ENCODE measurements at places on chromosomes 4 and X. TPM values are rescaled to one million over a fixed set of nuclear protein-coding genes. Genes with fewer than 3 reads are reported as not detected.

Gene MAGED4
- total RNA-seq = 0.28 TPM

Gene GLRA3
- total RNA-seq = not detected

Gene DCX
- total RNA-seq = not detected

Gene NSUN7
- 0.14 TPM for total RNA-seq

Gene CYTL1
- not detected for total RNA-seq

Gene ADH1C
- total RNA-seq = not detected

Gene FHDC1
- total RNA-seq = not detected

Gene CHRDL1
- not detected for total RNA-seq

Gene MRFAP1L1
- 27.0 TPM for total RNA-seq

DNA sequence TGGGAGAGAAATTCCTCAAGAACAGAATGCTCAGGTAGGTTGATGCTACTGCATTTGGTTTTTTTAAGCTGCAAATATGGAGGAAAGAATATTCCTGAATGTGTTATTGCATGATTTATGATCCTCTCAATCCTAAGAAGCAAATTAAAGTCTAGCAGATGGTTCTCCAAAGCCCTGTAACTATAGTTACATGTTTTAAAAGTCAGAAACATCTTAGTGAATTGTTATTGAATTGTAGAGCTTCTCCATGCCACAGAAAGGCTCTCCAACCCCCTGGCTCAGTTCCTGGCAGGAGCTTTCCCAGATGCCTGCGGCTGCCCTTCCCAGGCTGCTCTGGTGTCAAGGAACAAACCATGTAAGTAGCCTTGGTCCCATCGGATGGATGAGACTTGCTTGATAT is 227.8 kb upstream of the GATB start:
- DNase-seq = no peak

- DNase-seq = no peak
Observed at GRCh38 chrX:10158279-10159144, 1.7 kb downstream of the CLCN4 start.

DNA sequence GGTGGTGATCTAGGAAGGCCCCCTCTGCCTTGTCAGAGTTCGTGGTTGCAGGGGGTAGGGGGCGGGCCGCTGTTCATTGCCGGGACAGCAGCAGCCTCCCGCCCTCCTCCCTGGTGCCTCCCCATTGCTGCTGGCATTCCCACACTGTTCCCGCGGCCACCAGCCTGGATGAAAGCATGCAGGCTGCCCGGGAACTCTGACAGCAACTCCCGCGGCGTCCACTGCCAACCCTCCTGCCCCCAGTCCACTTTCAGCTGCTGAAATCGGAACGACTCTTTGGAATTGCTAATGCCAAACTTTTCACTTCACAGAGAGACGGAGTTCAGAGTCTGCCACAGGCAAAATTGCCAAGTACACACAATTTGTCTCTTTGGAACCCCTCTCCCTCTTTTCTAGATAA is 121.9 kb downstream of the BEND2 start:
- DNase-seq = no peak

- DNase-seq = no peak
Observed at GRCh38 chr4:62940229-62940628, 1469.0 kb downstream of the TECRL start.

DNA sequence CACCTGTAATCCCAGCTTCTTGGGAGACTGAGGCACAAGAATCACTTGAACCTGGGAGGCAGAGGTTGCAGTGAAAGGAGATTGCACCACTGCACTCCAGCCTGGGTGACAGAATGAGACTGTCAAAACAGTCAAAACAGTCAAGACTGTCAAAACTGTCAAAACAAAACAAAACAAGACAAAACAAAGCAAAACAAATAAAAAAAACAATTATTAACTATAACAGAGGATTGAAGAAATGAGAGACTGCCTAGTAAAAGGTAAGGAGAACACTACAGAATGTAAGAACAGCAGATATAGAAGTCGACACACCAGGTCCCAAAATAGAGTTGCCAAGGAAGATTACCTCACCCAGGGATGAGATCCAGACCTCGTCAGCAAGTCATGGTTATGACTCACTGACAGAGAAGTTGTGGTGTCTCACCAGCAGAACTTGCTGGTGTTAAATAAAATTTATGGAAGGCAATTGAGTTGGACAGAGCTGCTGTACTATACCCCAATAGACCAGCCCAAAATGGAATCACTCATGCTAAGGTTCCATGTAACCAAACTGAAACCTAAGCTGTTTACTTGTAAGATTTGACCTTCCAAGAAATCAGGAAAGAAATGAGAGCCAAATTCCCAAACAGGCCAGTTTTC is 32.1 kb upstream of the GK start:
- DNase-seq = no peak

- DNase-seq = no peak
Observed at GRCh38 chr4:84024405-84024804, 474.7 kb downstream of the NKX6-1 start.

- no peak for DNase-seq
Observed at GRCh38 chrX:143757887-143758286, 37.3 kb upstream of the SPANXN2 start.

GRCh38 chr4:153345012-153345981 is 809 bp downstream of the MND1 start:
- DNase-seq = peak; percentile 71

DNA sequence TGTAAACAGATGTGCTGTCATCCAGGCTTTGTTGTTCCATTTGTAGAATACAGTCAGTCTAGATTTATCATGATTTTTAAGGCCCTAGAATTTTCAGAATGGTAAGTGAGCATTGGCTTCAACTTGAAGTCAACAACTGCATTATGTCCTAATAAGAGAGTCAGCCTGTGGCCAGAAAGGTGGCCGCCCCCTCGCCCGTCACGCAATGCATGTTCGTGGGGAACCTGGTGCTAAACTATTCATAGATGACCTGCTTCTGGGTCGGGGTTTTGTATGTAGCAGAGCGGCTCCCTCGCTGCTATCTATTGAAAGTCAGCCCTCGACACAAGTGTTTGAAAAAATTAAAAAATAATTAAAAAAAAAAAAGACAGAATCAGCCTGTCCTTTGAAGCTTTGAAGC is 24.7 kb downstream of the USP53 start:
- no peak for DNase-seq

DNA sequence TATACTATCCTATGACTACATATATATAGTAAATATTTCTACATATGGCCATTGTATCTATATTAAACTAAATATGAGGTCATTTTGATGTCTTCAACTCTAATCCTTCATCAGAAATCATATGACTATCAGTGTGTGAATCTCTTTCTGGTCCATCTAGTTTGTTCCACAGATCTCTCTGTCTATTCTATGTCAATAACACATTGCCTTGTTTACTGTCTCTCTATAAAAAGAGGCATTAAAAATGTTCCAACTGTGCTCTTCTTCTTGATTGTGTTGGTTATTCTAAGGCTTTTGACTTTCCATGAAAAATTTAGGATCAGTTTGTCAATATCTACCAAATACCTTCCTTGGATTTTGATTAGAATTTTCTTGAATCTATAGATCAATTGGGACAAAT is 338.3 kb upstream of the FSTL5 start:
- no peak for DNase-seq

DNA sequence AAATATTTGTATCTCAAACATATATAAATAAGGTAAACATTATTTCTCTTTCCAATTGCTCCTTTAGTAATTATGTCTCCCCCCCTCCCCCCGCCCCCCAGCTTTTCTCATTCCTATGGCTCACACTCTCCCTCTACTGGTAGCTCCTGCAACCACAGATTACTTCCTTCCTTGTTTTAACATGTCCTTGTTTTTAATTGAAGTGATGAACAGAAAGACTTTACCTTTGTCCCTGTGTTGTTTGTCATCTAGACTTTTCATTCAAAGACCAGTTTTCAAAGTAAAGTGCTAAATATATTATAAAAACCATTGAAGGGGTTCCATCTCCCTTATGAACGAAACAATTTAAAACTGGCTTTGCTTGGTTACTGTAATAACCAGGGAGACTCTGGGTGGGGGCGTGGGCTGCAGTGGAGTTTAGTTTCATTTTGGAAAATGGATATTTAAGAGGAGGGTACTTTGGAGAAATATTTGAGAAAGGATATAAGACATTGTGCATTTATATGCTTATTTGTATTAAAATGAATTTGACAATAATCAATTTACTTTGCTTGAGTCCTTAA is 352.9 kb downstream of the RAPGEF2 start:
- DNase-seq = no peak

- no peak for DNase-seq
Observed at GRCh38 chrX:131802836-131803626, 220.1 kb upstream of the STK26 start.

DNA sequence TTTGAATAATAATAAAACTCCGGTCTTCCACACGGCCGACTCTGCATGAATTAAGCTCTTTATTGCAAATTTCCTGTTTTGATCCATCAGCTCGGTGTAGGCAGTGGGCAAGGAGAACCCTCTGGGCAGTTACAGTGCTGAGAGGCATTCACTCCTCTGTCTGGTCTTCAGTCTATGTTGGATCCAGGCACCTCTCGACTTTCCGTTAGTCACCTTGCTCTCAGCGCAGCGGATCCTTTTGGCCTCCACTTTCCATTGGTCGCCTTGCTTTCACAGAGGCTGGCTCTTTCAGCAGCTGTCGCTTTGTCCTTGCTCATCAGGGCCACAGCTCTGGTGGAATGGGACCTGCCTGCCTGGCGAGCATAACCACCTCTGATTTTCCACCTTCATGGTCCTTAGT is 52.9 kb downstream of the TRMT44 start:
- no peak for DNase-seq
